Hippocampal formation (tissue), 2 donors: ENCODE measurements at places on chromosomes 2 and 18.

- no peak for DNase-seq
Observed at GRCh38 chr2:69046221-69046662, 33.3 kb downstream of the ANTXR1 start.

- no peak for DNase-seq
Observed at GRCh38 chr2:66582987-66583880, 148.3 kb downstream of the MEIS1 start.

DNA sequence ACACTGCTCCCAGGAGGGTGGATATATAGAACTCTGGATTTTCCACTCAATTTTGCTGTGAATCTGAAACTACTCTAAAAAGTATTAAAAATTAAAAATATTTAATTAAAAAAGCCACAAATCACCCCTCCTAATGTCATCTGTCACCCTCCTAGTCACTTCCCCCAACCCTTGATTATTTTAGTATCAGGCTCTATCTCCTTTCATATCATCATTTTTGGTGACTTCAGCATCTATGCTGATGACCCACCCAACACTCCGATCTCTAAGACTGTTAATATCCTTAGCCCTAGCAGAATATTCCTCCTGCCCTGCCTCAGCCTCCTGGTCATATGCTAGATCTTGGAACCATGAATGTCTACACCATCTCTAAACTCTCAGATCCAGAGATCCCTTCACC is 128.3 kb upstream of the SLC1A4 start:
- no peak for DNase-seq

DNA sequence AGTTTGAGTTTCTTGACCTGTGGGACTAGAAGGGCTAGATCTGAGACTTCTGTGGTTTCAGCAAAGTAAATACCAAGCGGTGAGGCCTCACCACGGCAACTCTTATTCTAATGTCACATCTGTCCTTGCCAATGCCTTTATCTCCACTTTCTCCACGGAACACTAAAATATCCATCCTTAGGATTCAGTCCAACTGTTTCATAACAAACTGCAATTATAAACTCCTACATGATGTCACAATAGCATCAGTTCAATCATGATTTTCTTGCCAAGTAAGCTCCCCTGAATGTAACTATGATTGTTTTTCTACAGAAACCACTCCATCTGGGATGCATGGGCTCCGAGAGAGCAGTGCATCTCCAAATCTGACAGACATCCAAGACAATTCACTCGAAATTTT is 79.6 kb downstream of the LRATD1 start:
- no peak for DNase-seq

DNA sequence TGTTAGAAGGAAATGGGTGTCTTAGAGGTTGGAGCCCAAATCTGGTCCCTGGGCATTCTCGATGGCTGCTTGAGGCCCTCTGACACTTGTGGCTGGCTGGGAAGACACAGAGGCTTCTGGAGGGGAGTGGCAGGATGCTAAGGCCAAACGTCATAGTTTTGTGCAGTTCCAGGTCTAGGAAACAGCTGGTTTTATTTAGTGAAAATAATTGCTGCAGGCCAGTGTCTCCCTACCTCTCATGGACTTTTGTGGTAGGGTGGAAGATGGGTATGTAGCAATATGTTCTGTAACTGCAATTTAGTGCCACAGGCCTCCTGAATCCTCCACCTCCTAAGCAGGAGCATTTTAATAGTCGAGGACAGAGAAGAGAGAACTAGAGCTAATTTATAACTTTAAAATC is 32.2 kb upstream of the SPRED2 start:
- no peak for DNase-seq
